ENCODE measurements at places on chromosomes 2 and 18.

GRCh38 chr18:48129621-48130082 lies 199.2 kb upstream of the SMAD2 start:
- no peak for DNase-seq

- no peak for DNase-seq
Observed at GRCh38 chr2:143468341-143468888, 339.2 kb downstream of the ARHGAP15 start.

DNA sequence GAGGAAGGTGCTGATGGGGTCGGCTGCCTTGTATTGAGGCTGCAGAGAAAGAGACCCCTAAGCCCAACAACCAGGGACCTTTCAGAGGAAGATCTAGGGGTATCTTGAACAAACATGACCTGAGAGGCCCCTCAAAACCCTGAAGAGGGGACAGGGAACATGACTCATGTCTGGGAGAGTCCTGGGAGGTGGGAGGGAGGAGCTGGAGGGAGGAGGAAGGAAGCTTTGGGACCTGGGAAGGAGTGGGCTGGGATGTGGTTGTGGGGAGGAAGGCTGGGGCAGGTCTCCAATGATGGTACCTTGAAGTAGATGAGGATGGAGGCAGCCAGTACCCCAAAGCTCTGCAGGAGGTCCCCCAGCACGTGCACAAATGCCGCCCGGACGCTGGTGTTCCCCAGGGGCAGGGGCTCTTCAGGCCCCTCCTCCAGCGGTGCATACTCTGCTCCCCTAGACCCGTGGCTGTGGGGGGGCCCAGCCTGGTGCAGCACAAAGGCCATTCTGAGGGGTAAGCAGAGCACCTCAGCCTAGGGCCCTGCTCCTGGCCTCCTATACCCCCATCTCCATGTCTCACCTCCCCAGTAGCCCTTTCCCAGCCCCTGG lies 5.9 kb downstream of the SLC30A3 start:
- DNase-seq, result no peak

- DNase-seq, result no peak
Observed at GRCh38 chr2:179596018-179596417, 265.4 kb downstream of the ZNF385B start.

DNA sequence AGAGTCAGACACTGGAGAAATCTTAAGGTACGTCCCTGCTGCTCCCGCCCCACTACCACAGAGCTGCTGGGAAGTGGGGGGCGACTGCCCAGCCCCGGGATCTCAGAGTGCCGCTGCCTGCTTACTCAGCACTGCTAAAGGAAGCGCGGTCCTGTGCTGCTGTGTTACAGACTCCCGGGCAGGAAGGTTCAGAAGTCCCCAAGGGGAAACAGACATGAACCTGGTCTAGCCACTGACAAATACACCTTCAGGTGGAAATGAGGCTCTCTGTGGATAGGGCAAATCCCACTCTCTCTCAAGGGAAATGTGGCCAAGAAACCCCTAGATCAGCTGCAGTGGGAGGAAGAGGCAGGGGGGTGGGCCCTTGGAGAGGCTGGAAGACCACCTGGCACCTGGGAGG lies 13.7 kb downstream of the MTERF4 start:
- no peak for DNase-seq

- DNase-seq, result no peak
Observed at GRCh38 chr2:218618102-218618860, 10.6 kb downstream of the PLCD4 start.

Data from stimulated activated CD8-positive, alpha-beta memory T cell treated with anti-CD3 and anti-CD28 coated beads, Interleukin-4, amount 100 ng/mL, for 24 hours (primary cell).